ENCODE measurements at places on chromosomes 7 and 10.

GRCh38 chr10:72353028-72353964 is 1.4 kb downstream of the DNAJB12 start:
- DNase-seq, result no peak

DNA sequence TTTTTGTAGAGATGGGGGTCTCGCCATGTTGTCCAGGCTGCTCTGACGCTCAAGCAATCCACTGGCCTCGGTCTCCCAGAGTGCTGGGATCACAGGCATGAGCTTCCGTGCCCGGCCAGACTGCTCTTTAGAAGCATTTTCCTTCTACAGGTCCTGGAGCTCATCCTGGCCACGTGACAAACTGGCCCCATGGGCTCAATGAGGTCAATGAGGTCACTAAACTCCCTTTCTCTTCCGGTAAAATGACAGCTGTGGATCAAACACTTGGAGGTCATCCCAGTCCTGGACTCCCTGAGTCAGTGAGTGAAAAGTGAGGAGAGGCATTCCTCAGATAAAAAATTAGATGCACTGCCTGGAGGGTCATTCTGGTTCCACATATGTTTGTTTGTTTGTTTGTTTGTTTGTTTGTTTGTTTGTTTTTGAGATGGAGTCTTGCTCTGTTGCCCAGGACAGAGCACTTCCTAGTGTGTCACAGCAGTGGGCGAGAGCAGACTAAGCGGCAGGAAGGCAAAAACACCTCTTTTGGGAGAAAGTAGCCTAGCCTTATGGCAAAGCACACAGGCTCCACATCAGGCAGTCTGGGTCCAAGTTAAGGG is 134.9 kb downstream of the TNS3 start:
- DNase-seq, result no peak

DNA sequence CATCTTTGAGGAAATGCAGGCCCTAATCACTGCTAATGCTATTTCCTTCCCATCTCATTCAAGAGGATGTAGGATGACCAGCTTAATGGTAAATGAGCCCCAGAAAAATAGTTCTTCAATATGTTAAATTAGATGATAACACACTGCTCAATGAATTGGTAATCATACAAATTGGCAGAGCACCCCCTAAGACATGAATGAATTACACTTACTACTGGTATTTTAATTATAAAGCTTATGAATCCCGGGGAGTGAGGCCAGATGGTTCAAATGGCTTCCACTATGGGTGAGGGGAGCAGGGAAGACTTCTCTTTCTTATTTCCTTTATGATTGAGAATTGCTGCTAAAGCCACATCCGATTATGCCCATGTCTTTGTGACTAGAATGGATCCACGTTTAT is 159.2 kb upstream of the TARP start:
- DNase-seq, result no peak

GRCh38 chr10:84007482-84007881 is 131.8 kb upstream of the GHITM start:
- DNase-seq, result no peak

DNA sequence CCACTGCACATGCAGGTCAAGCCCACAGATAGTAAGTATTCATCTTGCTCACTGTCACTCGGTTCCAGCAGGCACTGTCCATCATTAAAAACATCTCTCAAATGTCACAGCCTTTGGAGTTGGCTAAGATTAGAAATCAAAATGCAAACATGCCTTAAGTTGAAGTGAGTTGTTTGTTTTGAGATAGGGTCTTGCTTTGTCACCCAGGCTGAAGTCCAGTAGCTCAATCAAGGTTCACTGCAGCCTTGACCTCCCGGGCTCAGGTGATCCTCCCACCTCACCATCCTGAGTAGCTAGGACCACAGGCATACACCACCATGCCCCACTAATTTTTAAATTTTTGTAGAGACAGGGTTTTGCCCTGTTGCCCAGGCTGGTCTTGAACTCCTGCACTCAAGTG is 98.1 kb downstream of the EBF3 start:
- DNase-seq, result no peak
